ENCODE measurements at places on chromosomes 1 and 21. TPM values are rescaled to one million over a fixed set of nuclear protein-coding genes. Genes with fewer than 3 reads are reported as not detected.

GRCh38 chr1:55650444-55650843, 435.3 kb upstream of the USP24 start:
- no peak for DNase-seq

DNA sequence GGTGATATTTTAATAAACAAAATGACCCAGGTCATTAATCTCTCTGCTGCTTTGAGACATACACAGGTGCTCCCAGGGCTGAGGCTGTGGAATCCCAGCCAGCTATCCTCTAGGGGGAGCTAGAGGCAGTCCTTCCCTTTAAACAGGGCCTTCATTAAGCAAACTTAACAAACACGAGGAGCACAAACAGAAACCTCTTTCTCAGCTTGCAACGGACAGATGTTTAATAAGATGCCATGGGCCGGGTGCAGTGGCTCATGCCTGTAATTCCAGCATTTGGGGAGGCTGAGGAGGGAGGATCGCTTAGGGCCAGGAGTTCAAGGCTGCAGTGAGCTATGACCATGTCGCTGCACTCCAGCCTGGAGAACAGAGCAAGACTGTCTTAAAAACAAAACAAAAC, 106.7 kb downstream of the HIVEP3 start:
- no peak for DNase-seq

The KRTAP10-4 gene
- not detected for total RNA-seq

- DNase-seq, result no peak
Measured at GRCh38 chr1:27601771-27602461, 2.0 kb downstream of the AHDC1 start.

Data from CD4-positive, CD25-positive, alpha-beta regulatory T cell (primary cell).